Uterus (tissue), 4 donors: ENCODE measurements at places on chromosomes 6 and 20. TPM values are rescaled to one million over a fixed set of nuclear protein-coding genes. Genes with fewer than 3 reads are reported as not detected.

DNA sequence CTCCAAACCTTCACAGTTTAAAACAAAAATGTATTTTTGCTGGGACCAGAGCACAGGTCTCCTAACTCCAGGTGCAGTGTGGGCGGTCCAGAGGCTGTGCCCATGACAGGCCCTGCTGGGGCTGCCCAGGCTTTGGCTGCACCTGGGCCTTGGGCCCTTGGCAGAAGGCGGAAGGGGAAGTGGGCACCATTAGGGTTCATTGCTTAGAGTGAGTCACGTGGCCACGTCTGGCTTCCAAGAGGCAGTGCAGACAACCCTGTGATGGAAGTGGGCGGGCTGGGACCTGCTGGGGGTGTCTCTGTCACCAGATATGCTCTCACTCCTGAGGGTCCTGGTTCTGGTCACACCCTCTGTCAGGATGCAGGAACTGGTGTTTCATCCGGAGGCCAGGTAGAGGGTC lies 302.2 kb downstream of the QKI start:
- H3K4me3 ChIP-seq: no peak overlapping the region
- no peak for DNase-seq
- H3K36me3 ChIP-seq: no peaks in the 10 kb centered on the region
- no peak overlapping the region for H3K27ac ChIP-seq

DNA sequence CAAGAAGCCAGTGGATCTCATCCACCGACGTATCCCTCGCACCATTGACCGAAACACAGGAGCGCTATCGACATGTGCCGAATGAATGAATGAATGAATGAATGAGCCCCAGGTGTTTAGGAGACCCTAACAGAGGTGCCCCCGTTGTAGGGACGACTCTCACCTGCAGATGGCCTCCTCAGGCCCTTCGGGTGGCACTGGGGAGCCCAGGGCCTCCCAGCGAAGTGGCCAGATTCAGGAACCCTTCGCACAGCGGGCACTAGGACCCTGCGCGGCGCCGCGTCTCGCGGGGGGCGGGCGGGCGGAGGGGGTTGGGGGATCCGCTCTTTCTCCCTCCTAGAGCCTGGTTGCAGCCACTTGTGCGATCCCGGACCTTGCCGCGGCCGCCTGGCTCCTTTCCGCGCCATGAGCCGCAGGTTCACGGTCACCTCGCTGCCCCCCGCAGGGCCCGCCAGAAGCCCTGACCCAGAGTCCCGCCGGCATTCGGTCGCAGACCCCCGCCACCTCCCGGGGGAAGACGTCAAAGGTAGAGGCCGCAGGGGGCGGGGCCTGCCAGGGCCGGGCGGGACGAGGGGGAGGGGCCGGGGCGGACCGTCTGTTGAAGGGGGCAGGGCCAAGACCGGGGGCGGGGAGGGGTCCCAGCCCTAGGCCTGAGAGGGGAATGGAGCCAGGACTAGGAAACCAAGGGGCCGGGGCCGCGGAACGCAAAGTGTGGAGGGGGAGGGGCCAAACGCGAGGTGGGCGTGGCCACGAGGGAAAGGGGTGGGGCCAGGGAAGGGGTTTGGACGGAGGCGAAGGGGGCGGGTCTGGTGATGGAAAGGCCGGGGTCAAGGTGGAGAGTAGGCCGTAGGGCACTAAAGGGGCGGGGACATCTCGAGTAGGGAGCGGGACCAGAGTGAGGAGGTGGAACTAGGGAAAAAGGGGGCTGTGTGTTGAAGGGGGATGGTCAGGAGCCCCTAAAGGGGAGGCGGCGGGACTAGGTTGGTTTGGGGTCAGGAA lies 7.4 kb upstream of the SLC12A5 start:
- no peaks in the 10 kb centered on the region for H3K36me3 ChIP-seq
- peak overlapping the region; percentile 3 for H3K4me3 ChIP-seq
- peaks cover 15% of the 10 kb centered on the region for H3K27me3 ChIP-seq
- no peaks in the 10 kb centered on the region for H3K4me1 ChIP-seq
- no peak overlapping the region for H3K27ac ChIP-seq

DNA sequence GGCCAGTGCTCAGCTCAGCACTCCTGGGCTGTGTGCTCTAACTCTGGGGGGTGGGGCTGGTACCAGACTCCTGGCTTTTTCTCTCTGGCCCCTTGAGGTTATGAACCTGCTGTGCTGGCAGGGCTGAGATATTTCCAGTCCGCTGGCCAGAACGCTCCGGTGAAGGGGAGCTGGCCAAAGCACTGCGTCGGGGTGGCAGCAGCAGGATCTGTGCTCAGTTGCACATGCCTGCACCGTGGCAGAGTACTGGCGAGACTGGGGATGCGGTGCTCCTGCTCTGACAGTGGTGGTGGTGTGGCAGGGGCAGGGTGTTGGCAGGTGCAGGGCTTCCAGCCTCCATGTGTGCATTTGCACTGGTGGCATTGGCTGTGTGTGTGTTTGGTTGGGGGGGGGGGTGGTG lies 374.4 kb downstream of the PHF3 start:
- no peaks in the 10 kb centered on the region for H3K36me3 ChIP-seq
- no peak overlapping the region for H3K27ac ChIP-seq
- no peaks in the 10 kb centered on the region for H3K4me1 ChIP-seq
- no peak for DNase-seq
- H3K4me3 ChIP-seq: no peak overlapping the region
- H3K27me3 ChIP-seq: no peaks in the 10 kb centered on the region

- no peak overlapping the region for H3K4me3 ChIP-seq
Observed at GRCh38 chr20:53898556-53898931, 171.8 kb downstream of the BCAS1 start.

DNA sequence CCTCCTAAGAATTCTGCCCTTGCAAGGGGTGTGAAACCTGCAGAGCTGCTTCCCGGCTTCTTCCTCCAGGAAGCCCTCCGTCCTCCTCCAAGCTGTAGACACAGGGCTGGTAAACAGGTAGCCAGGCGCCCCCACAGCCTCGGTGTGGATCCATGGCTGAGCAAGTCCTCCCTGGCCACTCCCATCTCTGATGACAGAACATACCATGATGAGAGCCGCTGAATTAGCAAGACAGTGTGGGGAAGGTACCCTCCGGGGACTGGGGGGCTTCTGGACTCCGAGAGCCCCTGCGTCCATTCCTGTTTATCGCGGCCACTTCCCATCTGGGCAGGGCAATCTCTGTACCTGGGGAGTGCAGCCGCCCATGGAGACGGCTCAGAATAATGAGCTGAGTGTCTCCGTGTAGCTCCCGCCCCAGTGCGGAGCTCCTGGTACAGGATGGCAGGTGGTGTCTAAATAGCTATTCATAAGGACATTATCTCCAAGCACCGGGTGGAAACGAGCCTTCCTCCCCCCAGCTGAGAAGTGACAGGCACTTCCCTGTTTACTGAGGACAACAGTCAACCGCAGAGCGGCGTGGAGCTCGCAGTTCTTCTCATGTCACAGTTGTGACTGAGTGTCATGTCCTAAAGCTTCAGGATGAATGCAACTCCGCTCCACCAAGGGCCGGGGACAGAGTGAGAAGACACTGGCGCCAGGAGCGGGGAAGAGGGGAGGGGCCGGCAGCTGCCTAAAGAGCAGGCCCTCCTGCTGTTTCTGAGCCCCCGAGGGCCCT lies 22.7 kb upstream of the NTSR1 start:
- H3K4me3 ChIP-seq: no peak overlapping the region
- no peaks in the 10 kb centered on the region for H3K4me1 ChIP-seq
- H3K27me3 ChIP-seq: peaks cover 12% of the 10 kb centered on the region
- DNase-seq: no peak
- no peak overlapping the region for H3K27ac ChIP-seq
- no peaks in the 10 kb centered on the region for H3K36me3 ChIP-seq

DNA sequence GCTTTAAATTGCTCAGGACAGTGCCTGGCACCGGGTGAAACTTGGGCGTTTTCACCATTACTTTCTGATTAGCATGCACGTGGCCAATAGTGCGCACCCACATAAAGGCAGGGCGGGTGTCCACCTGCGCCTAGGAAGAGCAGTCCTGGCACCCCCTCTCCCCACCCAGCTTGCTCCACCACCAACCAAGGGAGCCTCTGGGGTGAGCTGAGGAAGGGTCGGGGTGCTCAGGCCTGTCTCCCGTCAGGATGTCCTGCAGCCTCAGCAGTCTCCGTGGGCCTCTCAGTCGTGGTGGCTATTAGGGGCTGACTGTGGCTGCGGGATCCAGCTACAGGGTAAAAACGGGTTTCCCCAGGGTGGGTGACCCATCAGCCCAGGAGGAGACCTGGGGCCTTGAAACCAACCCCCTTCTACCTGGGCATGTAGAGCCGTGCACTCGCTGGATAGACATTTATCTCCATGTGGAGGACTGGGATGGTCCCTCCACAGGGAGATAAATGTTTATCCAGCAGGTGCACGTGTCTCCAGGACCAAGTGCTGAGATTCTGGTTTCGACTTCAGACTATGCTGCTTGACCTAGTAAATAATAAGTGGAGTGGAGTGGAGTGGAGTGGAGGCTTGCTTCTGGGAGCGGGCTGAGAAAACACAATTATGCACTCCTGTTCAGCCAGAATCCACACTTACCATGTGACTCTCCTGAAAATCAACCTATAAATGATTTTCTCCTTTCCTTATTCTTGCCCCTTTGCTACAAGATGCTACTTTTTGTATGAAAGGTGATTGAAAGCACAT lies 91.1 kb downstream of the ZDHHC14 start:
- DNase-seq: no peak
- peak overlapping the region; percentile 41 for H3K27ac ChIP-seq
- no peaks in the 10 kb centered on the region for H3K4me1 ChIP-seq
- H3K4me3 ChIP-seq: no peak overlapping the region
- no peaks in the 10 kb centered on the region for H3K27me3 ChIP-seq

DNA sequence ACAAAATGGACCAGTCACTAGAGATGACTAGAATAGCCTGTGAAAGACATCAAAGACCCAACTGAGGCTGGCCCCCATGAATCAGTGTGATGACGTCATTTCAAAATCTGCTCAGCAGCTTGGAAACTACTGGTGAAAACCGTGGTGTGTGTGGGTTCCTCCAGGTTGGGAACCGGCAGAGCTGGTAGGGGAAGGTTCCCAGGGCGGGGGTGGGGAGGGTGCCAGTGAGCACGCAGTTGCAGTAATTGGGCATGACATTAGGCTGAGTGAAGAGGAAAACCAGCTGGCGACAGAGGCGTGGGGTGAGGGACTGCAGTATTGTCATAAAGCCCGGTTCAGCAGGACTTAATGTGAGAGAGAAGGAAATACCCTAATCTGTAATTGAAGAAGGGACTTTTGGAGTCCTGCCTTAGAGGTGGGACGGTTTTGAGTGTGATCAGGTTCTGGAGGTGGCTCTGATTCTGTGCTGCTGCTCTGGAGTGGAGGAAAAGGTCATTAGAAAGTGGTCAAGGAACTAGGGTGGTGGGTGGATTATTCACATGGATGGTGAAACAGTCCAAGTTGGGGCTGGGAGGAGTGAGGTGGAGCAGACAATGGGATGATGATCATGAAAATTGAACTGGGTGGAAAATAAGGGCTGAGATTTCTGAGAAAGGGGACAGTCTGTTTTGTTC lies 52.0 kb upstream of the MTHFD1L start:
- H3K27ac ChIP-seq: peak overlapping the region; percentile 55
- H3K4me3 ChIP-seq: no peak overlapping the region
- no peaks in the 10 kb centered on the region for H3K4me1 ChIP-seq

- H3K4me1 ChIP-seq: no peaks in the 10 kb centered on the region
- no peak for DNase-seq
- peak overlapping the region; percentile 63 for H3K27ac ChIP-seq
- H3K4me3 ChIP-seq: no peak overlapping the region
Observed at GRCh38 chr20:5171790-5172164, 45.0 kb downstream of the CDS2 start.

- H3K27me3 ChIP-seq: no peaks in the 10 kb centered on the region
- no peak overlapping the region for H3K27ac ChIP-seq
Observed at GRCh38 chr6:45184937-45185336, 143.2 kb upstream of the RUNX2 start.

- DNase-seq: no peak
- H3K27me3 ChIP-seq: no peaks in the 10 kb centered on the region
- no peaks in the 10 kb centered on the region for H3K36me3 ChIP-seq
- H3K27ac ChIP-seq: no peak overlapping the region
- H3K4me1 ChIP-seq: peaks cover 4% of the 10 kb centered on the region
Observed at GRCh38 chr20:50099565-50099991, 13.4 kb downstream of the UBE2V1 start.

The SMOC2 gene
- 132 TPM for total RNA-seq

The RAET1L gene
- not detected for total RNA-seq

The PNRC1 gene
- 192 TPM for total RNA-seq

The ARMC12 gene
- total RNA-seq: 1.6 TPM

The OTOR gene
- not detected for total RNA-seq
